ENCODE measurements at places on chromosomes 3 and 15.

DNA sequence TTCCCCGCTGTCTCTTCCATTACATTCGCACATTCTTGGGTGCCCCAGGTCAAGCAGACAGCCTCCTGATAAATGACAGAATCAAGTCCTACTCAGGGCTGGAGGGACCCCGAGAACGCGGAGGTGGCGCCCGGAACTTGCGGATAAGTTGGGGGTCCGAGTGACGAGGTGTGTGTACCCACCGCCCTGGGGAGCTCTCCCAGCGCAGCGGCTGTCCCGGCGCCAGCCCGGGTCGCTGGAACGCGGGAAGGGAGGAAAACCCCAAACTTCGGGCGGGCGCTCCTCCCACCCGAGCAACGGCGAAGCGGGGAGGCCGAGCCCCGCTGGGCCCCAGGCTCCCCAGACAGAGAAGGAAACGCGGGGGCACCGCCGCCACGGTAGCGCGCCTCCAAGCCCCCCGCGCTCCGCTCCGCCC is 550 bp downstream of the CLN6 start:
- ATAC-seq = peak; percentile 6

DNA sequence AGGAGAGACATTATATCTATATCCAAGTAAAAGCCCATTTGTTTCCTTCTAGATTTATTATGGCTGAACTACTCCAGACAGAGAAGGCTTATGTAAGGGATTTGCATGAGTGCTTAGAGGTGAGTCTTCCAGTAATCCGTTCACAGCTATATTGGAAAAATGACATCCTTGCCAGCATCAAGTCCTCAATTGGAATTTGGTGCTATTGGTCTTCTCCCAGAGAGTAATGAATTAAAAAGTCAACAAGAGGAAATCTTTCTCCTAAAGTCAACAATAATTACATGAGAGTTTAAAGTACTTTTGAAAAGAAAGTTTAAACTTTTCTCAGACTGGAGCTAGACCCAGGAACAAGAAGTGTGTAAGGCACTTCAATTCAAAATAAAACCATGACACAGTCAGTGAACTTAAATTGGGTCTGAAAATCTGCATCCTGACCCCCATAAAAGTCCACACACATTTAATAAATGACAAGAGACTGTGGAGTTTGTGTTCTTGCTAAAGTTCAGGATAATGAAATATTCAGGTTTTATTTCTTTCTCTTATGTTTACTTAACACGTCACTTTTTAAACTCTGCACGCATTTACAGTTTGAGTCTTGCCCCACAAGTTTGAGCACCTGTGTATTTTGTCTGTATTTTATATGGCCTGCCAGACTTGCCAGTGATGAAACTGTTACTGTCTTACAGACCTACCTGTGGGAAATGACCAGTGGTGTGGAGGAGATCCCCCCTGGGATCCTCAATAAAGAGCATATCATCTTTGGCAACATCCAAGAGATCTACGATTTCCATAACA is 268.2 kb upstream of the UMPS start:
- no peak for ATAC-seq

- ATAC-seq = no peak
Observed at GRCh38 chr3:53773021-53773436, 73.2 kb downstream of the CHDH start.

- ATAC-seq = no peak
Observed at GRCh38 chr3:24951180-24951579, 456.5 kb upstream of the THRB start.

- peak; percentile 44 for ATAC-seq
Observed at GRCh38 chr15:87347806-87348515, 908.6 kb downstream of the NTRK3 start.

GRCh38 chr15:43518197-43518761 is 871 bp downstream of the MAP1A start:
- peak; percentile 47 for ATAC-seq

DNA sequence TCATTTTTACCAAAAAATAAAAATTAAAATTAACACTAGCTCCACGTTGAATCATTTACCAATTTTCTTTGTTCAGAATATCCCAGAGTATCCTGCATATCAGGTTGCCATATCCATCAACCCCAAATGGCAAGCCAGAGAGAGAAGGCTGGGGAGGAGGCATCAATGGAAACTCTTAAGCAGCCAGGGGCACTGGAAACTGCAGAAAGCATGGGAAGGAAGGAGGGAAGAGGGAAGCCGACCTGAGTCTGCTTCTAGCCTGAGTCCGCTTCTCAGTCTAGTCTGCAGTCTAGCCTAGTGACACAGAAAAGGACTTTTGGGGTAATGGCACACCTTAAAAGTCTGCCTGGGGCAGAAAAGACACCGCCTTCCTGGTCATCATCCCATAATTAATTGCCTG is 1.6 kb upstream of the MTHFS start:
- ATAC-seq = no peak

GRCh38 chr3:106466881-106467280 is 598.1 kb upstream of the CBLB start:
- ATAC-seq = no peak

DNA sequence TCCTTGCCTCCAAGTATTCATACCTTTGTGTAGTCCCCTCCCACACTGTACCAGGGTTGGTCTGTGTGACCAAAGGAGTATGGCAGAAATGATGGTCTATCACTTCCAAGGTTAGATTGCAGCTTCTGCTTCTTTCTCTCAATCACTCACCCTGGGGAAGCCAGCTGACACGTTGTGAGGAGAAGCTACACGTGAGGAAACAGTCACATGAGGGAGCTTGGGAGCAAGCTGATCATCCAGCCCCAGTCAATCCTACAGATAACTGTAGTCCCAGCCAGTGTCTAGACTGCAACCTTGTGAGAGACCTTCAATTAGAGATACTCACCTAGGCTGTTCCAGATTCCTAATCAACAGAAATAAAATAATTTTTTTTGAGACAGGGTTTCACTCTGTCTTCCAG is 6.2 kb upstream of the ZNF774 start:
- ATAC-seq = no peak

- no peak for ATAC-seq
Observed at GRCh38 chr3:31439890-31440750, 92.6 kb upstream of the STT3B start.

DNA sequence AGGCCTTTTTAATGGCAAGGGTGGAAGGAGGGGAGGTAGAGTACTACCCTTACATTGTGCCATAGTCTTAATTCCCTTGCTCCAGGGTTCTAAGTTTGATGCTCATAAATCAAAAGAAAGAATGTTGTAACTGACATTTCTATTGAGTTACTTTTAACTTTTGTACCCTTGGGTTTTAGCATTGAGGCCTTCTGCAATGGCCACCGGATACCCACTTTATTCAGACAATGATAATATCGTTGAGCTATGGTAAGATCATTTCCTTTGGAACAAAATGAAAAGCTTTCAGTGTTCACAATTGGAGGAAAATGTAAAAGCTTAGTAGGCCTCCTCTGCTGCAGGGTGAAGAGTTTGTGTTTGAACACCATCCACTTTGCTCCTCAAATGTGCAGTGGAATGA is 16.8 kb downstream of the CGNL1 start:
- ATAC-seq = no peak

All from SK-N-SH treated with all-trans-retinoic acid at 6 μM for 48 hours (cell line).